Muscle of leg (tissue), 16 donors: ENCODE measurements at places on chromosomes 6 and 20. TPM values are rescaled to one million over a fixed set of nuclear protein-coding genes. Genes with fewer than 3 reads are reported as not detected.

DNA sequence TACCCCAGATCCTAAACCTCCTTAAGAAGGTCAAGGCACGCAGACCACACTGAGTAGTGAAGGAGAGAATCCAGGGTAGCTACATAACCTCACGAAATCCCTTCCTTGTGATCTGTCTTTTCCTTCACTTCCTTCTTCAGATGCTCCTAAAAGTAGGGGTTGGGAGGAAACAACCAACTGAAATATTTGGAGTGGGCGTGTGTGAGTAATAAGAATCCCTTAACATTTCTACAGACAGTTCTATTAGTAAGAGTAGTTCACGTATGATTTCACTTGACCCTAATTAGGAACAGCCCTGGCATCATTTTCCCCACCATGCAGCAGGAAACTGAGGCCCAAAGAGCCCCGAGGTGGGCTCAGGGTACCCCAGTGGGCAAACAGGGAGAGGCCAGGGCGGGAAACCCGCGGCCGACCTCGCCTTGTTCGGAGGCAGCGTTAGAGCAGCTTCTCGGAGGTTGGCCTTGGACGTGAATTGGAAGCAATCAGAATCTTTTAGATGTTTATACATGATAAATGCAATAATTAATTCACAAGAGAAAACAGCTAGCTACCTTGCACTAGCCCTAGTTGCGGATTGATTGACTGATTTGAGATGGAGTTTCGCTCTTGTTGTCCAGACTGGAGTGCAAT lies 859 bp upstream of the RAE1 start:
- peaks cover 5% of the 10 kb centered on the region for H3K27me3 ChIP-seq
- DNase-seq: no peak
- H3K4me1 ChIP-seq: peaks cover 10% of the 10 kb centered on the region
- peaks cover 23% of the 10 kb centered on the region for H3K36me3 ChIP-seq
- no peak overlapping the region for H3K4me3 ChIP-seq

The HCK gene
- 6.3 TPM for polyA plus RNA-seq

DNA sequence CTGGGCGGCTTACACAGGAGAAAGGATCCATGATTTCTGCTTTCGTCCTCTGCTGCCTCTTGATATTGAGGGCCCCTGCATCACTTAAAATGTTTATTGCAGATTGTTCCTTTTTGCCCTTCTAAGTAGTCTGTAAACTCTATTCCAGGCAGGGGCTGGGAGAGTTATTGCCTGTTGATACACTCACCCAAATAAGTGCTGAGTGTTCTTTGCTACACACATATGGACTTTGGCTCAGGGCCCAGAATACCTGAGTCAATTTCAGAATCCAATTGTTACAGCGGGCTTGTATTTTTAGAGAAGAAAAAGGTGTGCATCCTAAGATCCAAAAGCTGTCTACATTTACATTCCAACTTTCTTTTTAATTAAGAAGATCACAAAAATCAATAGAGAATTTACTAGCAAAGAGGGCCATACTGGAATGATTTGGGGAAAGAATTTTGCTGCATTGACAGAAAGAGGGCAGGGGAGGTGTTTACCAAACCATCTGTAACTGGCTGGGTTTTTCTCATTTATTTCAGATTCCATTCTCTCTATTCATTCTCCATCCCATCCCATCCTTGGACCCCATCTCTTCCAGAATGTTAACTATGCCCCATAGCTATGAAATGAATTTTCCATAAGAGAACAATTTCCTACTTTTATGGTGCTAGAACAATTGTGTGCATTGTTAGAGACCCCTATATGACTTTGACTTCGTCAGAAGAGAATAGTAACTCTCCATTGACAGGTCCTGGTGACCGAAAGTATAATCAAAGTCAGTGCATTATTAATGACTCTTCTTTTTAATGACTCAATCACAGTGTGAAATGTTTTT lies 959.9 kb upstream of the FLRT3 start:
- peak; percentile 30 for DNase-seq
- H3K27me3 ChIP-seq: no peaks in the 10 kb centered on the region
- no peak overlapping the region for H3K27ac ChIP-seq
- no peak overlapping the region for H3K4me3 ChIP-seq
- no peaks in the 10 kb centered on the region for H3K36me3 ChIP-seq

GRCh38 chr20:4375881-4376280 lies 345.8 kb upstream of the PRND start:
- peak overlapping the region; percentile 13 for H3K27ac ChIP-seq
- H3K27me3 ChIP-seq: no peaks in the 10 kb centered on the region
- no peaks in the 10 kb centered on the region for H3K36me3 ChIP-seq
- H3K4me3 ChIP-seq: no peak overlapping the region
- DNase-seq: peak; percentile 70

The NTSR1 gene
- 0.27 TPM for polyA plus RNA-seq

The ZKSCAN3 gene
- polyA plus RNA-seq: 5.4 TPM

GRCh38 chr6:44452725-44453124 lies 65.2 kb downstream of the CDC5L start:
- peaks cover 3% of the 10 kb centered on the region for H3K4me1 ChIP-seq
- no peak overlapping the region for H3K27ac ChIP-seq

DNA sequence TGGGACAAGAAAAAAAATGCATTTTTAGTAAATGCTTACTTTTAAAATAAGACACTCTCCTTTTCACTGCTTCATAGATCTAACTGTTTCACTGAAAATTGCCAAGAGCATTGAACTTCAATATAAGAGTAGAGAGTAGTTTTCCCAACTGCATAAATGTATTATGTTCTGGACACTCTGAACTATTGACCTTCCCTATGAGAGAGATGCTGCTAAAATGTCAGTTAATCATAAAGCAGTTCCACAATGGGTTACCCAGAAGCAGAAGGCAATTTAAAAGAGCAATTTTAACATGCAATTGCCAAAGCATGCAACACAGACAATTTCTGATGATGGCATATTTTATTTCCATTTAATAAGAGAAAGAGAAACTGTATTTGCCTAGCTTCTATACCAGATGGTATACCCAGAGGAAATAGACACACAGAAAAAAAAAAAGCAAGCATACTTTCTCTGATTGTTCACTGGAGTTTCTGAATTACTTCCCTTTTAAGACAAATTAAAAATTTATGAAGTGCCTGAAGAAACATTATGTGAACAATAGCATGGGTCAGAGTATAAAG lies 279.1 kb upstream of the THEMIS start:
- no peak overlapping the region for H3K4me3 ChIP-seq
- H3K27me3 ChIP-seq: no peaks in the 10 kb centered on the region
- no peaks in the 10 kb centered on the region for H3K36me3 ChIP-seq
- no peaks in the 10 kb centered on the region for H3K4me1 ChIP-seq
- H3K27ac ChIP-seq: no peak overlapping the region

The TCEA2 gene
- polyA plus RNA-seq: 43.1 TPM

DNA sequence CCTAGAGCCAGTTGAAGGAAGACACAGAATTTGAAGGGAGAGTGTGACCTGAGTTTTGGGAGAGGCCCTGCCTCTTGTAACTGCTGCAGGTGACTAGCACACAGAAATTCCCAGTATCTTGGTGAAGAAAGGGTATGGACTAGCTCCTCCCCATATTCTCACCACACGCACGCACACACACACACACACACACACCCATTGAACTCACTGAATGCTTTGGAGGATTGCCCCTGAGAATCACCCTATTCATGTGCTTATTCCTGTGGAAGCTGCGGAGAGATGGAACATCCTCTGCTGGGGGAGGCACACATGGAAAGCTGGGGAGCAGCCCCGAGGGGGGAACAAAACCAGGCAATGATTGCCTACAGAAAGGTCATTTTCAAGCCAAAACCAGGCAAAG lies 6.2 kb upstream of the LMBRD1 start:
- no peak overlapping the region for H3K27ac ChIP-seq
- DNase-seq: no peak

The SPATS1 gene
- not detected for polyA plus RNA-seq

DNA sequence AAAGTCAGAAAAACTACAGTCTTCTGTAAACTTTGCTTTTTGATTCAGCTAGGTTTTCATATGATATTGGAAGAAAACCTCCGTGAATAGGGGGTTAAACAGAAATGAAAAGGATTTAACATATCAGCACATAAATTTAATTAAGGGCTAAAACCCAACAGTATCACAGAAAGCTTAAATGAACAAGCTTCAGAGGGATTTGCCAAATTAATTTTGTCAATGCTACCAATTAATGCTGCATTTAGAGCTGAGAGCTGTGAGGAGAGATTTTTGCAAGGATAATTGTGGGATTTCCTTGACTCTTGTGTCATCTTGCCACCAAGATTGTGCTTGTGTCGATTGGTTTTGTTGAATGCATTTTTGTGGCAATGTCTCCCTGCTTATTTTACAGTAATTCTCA lies 379.9 kb downstream of the CD109 start:
- H3K36me3 ChIP-seq: no peaks in the 10 kb centered on the region
- H3K27ac ChIP-seq: peak overlapping the region; percentile 84
- no peaks in the 10 kb centered on the region for H3K27me3 ChIP-seq
- no peak for DNase-seq

- no peak for DNase-seq
- no peak overlapping the region for H3K27ac ChIP-seq
- no peak overlapping the region for H3K4me3 ChIP-seq
These were observed 11.9 kb downstream of the ISM1 start for GRCh38 chr20:13232999-13233398.

GRCh38 chr6:169881398-169881797 lies 130.0 kb downstream of the ERMARD start:
- no peaks in the 10 kb centered on the region for H3K36me3 ChIP-seq
- peaks cover 24% of the 10 kb centered on the region for H3K27me3 ChIP-seq
- no peaks in the 10 kb centered on the region for H3K4me1 ChIP-seq
- no peak overlapping the region for H3K4me3 ChIP-seq
- no peak for DNase-seq
- no peak overlapping the region for H3K27ac ChIP-seq
